ENCODE measurements at places on chromosomes 6 and 20.

GRCh38 chr20:10861090-10861489 lies 187.3 kb upstream of the JAG1 start:
- no peak for DNase-seq

DNA sequence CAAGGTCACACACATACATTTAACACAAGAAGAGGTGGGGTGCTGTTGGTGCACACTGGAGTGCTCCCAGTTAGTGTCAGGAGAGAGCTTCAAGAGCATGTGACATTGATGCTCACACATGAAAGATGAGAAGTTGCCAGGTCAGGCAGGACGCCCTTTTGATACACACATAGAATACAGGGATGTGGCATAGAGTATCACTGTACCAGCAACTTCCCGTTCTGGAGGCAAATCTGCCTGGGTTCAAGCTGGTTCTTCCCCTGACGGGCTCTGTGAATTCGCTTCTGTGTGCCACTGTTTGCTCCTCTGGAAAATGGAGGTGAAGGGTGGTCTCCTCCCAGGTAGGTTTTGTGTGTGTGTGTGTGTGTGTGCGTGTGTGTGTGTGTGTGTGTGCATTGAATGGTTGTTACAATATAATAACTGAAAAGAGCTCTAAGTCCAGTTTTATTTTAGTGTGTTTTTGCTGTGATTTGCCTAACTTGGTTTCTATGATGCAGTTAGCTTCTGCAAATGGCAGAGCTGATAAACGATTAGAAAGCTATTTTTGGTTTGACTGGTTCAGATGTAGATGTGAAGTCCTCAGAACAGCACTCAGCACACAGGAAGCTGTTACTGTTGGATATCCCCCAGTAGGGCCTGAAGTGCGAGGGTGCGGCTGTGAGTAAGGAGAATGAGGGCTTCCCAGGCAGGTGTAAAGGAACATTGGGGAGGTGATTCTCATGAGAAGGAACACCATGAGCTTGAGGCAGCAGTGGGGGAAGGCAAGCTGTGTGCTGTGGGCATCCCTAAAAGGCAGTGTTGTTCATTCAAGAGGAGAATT lies 53.4 kb downstream of the HIVEP1 start:
- no peak for DNase-seq

GRCh38 chr6:56652994-56653393 lies 10.3 kb upstream of the DST start:
- DNase-seq, result no peak

DNA sequence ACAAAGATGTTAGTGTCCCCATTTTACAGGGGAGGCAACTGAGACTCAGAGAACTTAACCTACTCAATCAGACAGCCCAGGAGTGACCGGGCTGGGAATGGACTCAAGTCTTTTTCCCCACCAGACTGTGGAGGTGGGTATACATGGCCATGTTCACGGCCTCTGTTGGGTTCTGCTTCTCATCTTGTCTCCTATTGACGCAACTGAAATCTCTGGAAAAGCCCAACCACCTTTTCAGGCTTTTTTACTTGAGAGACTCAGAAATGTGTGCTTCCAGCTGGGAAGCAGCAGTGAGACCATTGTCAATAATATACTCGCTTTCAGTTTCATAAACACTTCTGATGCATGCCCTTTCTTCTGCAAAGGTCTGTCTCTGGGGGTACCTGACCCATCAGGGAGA lies 70.7 kb downstream of the SOBP start:
- DNase-seq, result no peak
